ENCODE measurements at places on chromosomes 2 and 18. TPM values are rescaled to one million over a fixed set of nuclear protein-coding genes. Genes with fewer than 3 reads are reported as not detected.

CPLX4 gene
- total RNA-seq = not detected

SERPINB2 gene
- total RNA-seq = 0.62 TPM

DNA sequence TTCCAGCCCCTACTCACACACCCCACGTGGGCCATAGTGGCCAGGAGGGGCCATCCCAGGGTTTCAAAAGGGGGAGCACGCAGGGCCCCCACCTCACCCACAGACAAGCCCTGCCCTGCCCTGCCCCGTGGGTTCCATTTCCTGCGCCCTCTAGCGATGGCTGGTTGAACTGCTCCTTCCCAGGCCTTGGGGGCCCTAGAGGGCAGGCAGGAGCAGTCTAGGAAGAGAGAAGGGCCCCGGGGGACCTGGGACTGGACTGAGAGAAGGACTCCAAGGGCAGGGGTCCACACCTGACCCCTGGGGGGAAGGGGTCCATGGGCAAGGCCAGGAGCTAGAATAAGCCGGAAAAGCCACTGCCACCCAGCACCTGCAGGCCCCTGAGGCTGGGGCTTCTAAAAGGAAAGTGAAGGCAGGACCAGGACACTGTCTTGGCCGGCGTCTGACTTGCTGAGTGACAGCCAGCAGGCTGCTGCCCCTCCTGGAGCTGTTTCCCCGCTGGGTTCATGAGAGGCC, 10.1 kb downstream of the CYP26B1 start:
- no peak for DNase-seq

GRCh38 chr2:158015428-158016076, 86.1 kb upstream of the UPP2 start:
- DNase-seq = no peak

DNA sequence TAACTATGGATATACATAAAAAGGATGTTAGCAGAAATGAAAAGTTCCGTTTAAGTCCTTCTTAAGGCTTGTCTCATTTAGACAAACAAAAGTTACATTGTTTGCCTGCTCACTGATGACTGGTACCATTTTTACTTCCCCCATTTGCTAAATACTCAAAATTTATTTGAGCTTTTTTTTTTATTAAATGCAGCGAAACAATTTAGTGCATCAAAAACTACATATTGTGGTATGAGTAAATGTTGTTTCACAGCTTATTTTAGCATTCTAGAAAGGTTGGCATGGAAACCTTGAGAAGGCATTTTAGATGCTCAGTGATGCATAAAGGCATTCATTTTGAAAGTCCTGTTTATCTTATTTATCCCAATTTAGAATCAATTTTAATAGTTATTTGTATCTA, 100.0 kb downstream of the MAP2 start:
- DNase-seq = no peak

- DNase-seq = no peak
These were observed 75.4 kb downstream of the GYPC start for GRCh38 chr2:126731353-126731752.
